ENCODE measurements at places on chromosomes 3 and 15.

DNA sequence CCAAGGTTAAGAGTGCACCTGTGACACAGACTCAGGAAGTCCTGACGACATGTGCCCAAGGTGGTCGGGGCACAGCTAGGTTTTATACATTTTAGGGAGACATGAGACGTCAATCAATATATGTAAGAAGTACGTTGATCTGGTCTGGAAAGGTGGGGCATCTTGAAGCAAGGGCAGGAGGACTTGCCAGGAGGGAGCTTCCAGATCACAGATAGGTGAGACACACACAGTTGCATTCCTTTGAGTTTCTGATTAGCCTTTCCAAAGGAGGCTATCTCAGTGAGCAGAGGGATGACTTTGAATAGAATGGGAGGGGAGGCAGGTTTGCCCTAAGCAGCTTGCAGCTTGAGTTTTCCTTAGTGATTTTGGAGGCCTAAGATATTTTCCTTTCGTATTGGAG is 257.4 kb downstream of the CGGBP1 start:
- no peak for DNase-seq

- DNase-seq, result no peak
Measured at GRCh38 chr3:58251631-58252035, 14.0 kb downstream of the ABHD6 start.

- DNase-seq, result peak; percentile 28
Measured at GRCh38 chr3:24237971-24238706, 256.5 kb downstream of the THRB start.

- DNase-seq, result no peak
Measured at GRCh38 chr3:108346301-108347227, 50.2 kb downstream of the HHLA2 start.

DNA sequence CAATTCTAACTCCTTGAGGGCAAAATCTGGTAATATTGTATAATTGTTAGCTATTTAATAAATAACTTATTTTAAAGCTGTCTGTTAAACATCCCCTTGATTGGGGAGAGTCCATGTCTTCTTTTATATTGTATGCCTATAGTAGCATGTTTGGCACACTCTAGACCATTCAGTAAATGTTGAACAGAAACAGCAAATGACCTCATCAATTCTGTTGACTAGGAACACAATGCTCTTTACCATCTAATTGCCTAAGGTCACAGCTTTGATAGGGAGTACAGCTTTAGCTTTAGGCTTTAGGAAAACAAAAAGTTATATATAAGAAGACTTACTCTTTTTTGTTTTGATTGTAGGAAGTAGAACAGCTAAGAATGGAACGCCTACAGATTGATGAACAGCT is 27.0 kb downstream of the DNAJC19 start:
- DNase-seq, result no peak

GRCh38 chr15:84830036-84830435 is 12.9 kb downstream of the ALPK3 start:
- DNase-seq, result no peak

DNA sequence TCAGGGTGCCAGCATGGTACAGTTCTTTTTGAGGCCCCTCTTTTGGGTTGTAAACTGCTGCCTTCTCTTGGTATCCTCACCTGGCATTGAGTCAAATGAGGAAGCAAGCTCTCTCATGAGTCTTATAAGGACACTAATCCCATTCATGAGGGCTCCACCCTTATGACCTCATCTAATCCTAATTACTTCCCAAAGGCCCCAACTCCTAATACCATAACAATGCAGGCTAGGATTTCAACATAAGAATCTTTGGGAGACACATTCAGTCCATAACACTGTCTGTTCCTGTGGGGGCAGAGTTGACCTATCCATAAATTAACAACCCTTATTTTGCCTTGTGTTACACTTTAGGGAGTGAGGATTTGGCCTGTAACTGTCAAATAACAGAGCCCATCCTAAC is 278.3 kb downstream of the LRTM1 start:
- DNase-seq, result no peak

- no peak for DNase-seq
Measured at GRCh38 chr3:51739110-51739509, 32.2 kb downstream of the GRM2 start.

DNA sequence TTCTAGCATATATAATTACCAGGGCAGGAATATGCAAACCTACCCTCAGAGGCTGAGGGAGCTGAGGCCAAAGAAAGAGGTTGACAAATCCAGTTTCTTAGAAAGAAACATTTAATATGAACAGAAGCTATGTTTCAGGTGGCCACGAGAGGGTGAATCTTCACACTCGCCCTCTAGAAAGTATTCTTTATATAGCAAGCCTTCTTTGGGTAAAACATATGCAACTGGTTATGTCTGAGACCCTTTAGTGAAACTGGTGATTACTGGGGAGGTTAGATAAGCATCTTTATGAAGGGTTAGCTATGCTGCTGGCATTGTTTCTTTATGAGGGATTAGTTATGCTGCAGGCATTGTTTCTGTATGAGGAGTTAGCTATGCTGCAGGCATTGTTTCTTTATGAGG is 50.7 kb upstream of the GOLGA6L2 start:
- DNase-seq, result no peak
